SK-MEL-5 (cell line): ENCODE measurements at places on chromosomes 1 and 21. TPM values are rescaled to one million over a fixed set of nuclear protein-coding genes. Genes with fewer than 3 reads are reported as not detected.

IL10 gene
- total RNA-seq, result not detected in 2 replicates

CTSK gene
- total RNA-seq, result 0.69 and 0.74 TPM in 2 replicates

VCAM1 gene
- total RNA-seq, result not detected in 2 replicates

DNA sequence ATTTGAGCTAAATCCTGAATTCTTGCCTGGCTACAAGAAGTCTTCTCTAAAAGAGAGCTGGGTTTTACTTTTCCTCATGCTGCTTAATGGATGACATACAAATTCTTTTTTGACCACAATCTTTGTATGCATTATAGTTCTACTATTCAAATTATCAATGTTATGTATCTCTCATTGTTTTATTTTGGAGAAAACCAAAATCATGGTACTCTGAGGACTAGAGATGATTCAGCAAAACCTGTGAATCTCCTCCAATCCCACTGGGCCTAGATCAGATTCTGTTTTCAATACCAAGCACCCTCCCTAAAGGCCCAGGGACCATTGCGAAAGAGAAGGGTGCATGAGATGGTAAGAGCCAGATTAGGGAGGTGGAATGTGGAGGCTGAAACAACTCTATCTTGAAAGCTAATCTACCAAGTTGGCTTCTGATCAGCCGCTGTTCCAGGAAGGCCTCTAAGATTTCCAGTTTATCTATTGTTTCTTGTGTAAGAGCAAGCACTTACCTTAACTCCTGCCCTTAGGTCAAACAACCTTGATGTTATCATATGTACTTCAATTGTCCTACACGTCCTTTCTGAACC, 547.2 kb downstream of the PLPP3 start:
- DNase-seq, result no peak

DNA sequence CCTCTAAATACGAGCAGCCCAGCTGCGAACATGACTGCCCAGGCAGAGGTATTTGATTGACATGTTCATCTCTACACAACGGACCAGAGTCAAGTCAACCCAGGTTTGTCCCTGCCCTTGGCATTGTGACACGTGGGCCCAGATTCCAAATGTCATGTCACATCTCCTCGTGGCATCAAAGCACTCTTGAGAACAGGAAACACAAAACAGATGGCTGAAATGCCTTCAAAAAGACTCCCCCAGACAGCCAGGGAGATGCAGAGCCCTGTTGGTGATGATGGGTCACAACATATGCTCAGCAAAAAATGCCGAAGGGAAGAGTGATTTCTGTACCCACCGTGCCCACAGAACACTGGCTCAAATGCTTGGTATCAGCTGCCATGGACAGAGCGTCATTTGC, 337.8 kb upstream of the DAB1 start:
- no peak for DNase-seq

DNA sequence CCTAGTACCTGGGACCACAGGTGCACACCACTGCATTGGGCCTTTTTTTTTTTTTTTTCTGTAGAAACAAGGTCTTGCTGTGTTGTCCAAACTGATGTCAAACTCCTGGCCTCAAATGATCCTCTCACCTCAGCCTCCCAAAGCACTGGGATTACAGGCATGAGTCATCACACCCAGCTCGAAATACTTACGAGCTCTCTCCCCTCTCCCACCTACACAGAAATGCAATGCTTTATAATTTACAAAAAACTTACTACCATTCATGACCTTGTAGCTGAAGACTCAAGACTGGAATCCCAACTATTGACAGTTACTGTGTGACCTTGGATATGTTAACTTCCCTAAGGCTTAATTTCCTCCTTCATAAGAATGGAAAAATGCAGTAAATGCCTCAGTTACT, 18.7 kb downstream of the FOXJ3 start:
- no peak for DNase-seq

DNA sequence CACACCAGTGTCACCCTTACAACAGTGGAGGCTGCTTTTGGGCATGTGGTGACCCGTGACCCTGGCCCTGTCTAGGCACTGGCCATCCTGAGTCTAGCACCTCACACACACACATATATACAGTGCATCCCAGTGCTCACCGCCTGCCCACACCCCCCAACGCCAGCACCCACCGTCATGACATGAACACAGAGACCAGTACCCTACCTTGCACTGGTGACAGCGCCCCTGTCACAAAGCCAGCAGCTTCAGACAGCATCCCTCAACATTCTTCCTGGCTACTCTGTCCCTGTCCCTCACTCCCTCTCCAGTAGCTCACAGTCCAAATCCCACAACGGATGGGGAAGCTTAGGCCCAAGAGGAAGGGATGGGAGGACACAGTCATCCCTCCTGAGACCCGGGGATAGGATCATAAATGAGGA, 27.1 kb downstream of the AHDC1 start:
- DNase-seq, result no peak
